ENCODE measurements at places on chromosomes 6 and 20.

DNA sequence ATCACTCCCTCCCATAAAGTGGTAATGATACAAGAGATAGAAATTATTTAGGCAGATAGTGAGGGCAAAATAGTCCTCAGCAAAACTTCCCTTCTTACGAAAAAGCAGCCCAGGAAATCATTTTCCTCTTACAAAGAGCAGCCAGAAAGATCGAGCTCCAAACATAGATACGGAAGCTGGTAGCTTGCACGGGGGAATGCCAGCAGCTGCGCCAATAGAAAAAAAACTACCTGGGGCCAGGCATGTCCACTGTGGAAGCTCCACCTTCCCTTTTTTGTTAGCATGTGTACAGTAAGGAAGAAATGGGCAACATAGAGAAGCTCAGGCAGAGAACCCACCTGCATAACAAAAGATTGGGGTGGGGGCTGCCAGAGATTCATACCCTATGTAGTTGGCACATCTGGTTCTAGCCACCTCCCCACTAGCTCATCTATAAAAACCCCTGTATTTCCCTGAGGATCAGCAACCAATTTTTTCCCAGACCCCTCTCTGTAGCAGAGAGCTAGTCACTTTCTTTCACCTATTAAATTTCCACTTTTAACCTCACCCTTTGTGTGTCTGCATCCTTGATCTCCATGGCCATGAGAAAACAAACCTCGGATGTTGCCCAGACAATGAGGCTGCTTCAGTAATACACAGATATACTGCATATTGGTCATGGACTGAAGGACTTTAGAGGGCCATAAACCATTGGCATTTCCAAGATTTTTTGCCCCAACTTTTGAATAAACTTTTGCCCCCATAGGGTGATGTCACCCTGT lies 52.1 kb downstream of the SOD2 start:
- DNase-seq, result no peak

DNA sequence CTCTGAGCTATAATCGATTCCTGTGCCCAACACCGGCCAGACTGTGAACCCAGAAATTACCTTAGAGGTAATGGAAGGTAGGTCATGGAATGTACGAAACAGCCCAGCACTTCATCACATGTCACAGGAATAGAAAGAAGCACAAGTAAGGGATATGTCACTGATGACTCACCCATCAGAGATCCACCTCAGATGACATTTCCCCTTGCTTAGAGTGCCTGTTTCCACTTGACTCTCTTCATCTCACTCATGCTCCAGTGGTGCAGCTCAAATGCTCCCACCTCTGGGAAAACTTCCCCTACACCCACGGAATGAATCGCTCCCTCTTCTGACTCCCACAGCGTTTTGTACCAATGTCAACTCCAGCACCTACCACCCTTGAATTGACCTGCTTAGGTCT lies 381.6 kb upstream of the CNR1 start:
- DNase-seq, result no peak

DNA sequence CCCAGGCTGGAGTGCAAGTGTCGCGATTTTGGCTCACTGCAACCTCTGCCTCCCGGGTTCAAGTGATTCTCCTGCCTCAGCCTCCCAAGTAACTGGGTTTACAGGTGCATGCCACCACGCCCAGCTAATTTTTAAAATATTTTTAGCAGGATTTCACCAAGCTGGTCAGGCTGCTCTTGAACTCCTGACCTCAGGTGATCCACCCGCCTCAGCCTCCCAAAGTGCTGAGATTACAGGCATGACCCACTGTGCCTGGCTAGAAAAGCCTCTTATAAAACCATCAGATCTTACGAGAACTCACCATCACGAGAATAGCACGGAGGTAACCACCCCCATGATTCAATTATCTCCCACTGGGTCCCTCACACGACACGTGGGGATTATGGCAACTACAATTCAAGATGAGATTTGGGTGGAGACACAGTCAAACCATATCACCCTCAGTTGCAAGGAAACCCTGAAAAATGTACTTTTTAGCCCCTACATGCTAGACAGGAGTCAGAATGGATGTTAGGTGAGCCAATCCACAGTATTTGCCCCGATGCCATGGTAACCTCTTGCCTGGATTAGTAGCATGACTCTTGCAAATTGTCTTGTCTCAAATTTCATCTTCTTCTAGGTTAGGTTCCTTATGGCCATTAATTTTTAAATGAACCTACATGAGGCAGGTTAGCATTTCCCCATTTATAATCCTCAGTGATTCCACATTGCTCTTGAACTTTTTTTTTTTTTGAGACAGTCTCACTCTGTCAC lies 17.1 kb upstream of the SASH1 start:
- DNase-seq, result no peak

DNA sequence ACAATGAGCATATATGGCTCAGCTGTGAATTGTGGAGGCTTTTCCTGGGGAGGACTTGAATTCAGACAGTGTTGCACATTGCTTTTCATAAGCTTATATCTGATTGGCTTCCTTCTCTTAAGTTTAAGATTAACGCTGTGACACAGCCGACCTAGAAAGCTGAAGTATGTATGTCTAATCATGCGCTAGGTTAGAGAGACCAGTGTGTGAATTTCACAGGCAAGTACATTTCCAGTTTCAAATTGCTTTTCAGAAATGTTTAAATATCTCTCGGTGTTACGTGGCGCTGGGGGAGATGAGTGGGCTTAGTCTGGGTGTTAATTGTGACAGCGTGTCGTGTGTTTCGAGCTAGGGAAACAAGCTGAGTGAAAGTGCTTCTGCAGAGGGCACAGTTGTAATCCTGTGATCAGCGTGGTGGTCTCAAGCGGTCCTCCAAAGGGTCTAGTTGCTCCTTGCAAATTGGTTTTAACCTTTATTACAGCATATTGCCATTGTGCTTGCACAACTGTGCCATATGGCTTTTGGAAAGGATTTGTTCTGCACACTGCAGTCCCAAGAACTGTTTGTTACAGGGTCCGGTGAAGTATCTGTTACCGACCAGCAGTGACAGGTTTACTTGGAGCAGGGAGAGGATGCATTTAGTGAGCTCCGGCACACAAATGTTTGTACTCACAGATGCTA lies 166.6 kb downstream of the SASH1 start:
- no peak for DNase-seq

- DNase-seq, result no peak
These were observed 225.1 kb downstream of the UBE3D start for GRCh38 chr6:82840571-82840970.

- peak; percentile 17 for DNase-seq
These were observed 235.8 kb downstream of the GMPR start for GRCh38 chr6:16473908-16474771.

DNA sequence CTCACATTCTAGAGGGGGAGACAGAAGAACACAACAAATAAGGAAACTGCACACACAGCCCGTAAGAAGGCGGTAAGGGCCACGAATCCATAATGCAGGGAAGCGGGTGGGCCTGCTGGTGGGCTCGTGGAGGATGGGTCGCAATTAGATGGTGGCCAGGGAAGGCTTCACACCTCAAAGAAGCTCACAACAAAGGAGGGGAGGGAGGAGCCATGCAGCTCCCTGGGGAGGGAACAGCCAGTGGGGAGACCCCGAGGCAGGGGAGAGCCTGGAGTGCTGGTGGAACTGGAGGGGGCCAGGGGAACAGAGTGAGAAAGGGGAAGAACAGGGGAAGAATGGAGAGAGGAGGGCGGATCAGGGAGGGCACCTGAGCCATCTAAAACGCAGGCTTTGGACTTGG lies 13.4 kb downstream of the SRC start:
- no peak for DNase-seq

GRCh38 chr20:3931664-3932063 lies 42.5 kb downstream of the PANK2 start:
- no peak for DNase-seq

DNA sequence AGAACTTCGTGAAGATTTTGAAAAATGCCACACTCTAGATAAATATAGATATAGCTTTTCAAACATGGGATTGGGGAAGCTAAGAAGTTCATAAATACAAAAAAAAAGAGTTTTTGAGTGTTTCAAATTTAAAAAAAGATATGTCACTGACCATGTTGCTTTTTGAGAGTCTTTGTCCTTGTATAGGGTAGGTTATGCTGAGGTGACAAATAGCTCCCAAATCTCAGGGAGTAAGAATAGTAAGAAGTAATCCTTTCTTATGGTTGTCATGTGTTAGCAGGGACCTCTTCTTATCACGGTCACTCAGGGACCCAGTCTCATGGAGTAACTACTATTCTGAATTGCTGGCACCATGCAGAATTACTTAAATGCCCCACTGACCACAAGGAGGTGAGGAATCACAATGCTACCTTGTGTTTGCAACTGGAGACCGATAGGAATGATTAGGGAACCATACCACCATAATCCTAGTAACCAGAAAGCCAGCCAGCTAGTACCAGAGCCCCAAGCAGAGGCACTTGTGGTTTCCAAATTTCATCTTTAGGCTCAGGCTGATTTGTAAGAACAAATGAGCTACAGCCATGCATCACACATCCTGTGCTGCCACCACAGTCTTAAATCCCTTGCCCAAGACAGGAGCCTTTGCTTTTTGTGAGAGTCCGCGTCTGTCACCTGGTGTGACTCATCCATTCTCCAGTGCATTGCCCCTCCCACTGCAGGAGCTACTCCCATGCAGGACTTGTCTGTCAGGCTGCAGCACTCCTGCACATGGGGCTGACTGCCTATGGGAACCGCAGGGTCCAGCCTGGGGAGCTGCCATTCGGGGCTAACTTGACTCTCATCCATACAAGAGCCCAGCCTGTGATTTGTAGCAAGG lies 42.4 kb upstream of the ADGRF4 start:
- no peak for DNase-seq

DNA sequence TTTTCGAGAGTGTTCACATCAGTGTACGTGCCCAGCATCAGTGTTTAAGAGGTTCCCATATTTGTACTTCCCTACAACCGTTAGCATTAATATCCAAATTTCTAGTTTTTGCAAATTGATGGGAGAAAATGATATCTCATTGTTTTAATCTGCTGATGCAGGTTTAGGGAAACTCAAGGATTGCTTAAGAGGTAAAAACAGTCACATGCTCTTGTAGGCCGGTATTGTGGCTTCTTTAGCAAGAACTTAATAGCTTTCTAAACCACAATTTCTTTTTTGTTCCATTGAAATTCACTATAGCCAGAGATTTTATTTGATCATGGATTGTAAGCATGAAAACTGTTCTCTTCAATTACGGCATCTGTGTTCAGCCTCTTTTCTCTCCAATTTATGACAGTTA lies 29.5 kb downstream of the BEND6 start:
- no peak for DNase-seq

DNA sequence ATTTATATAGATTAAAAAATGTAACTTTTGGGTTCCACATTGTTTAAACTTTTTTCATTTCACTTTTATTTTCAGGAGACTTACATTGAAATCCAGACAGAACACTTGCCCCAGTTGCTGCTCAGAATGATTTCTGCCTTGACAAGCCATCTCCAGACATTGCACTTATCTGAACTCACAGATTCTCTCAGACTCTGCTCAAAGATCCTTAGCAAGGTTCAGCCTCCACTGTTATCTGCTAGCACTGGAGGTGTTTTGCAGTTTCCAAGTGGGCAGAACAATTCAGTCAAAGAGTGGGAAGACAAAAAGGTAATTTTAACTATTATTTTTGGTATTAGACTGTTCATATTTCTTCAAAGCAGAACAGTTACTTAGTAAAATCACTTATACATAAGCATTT lies 58.0 kb downstream of the DOP1A start:
- DNase-seq, result no peak

DNA sequence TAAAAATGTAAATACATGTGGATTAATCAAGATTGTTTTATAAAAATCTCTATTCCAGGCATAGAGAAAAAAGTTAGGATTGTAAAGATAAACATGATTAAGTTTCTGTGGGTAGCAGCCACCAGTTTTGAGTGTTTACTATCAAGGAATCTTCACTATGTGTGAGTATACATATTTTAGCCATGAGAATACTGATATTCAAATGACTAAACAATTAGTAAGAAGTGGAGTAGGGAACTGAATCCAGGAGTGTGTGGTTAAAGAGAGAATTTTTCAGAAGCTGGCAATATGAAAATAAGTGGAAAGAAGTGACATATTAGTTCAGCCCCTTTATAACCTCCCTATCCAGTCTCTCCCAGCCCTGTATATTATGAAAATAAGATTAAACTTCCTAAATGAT lies 10.3 kb downstream of the ELOVL2 start:
- no peak for DNase-seq

GRCh38 chr6:13406781-13407180 lies 78.4 kb upstream of the TBC1D7 start:
- DNase-seq, result no peak

GRCh38 chr6:117078624-117079023 lies 186.7 kb upstream of the VGLL2 start:
- no peak for DNase-seq

DNA sequence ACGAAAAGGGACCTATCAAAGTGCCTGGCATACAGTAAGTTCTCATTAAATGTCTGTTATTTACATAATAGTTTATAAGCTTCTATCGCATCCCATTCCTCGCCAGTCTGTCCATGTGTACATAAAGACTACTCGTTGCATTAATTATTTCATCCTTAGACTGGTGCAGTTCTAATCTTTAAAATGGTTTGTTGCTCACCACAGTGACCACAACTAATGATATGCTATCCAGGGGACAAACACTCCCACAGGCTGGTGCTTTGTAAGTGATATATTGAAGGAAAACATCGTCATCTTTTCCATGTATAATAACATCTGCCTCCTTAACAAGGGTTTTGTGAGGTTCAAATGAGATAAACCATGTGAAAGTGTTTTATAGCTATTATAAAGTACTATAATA lies 39.0 kb upstream of the HBS1L start:
- no peak for DNase-seq

DNA sequence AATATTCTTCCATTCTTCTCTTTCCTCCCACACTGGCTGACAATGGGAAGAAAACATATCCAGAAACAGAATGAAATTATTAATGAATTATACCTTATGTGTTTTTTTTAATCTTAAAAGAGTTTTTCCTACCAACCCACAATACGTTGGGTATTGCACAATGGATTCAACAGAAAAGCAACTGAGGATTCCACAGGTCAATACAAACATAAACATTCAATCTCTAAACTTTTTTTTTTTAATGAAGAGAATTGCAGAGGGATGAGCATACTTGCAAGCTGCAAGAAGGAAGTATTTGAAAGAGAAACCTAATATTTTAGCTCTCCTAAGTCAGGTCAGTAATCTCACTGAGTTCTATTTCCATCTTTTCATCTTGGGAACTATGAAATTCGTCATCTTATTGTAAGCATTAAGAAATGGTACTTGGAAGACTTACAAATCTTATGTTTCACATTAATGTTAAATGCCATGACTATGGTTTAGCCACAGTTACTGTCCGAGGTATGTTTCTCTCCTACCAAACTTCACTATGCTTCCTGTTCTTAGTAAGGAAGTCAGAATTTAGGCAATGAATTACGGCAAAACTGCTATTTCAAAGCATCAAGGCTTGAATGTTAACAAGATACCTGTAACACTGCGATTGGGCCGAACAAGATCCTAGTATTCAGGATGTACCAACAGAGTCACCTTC lies 100.8 kb downstream of the HIVEP2 start:
- no peak for DNase-seq

DNA sequence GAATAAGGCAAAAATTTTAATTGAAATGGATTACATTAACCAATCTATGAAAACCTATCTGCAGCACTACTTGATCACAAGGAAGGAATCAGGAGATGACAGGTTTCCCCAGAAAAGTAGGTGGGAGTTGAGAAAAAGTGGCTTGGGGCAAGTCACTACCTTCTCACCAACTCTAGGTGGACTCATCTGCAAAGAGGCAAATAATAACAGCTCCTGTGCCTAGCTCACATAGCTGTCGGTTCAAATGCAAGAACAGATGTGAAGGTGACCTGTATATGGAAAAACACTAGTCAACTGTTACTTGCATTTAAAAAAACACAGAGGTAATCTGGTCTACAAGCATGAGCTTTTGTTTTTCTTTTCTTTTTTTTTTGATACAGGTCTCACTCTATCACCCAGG lies 67.2 kb downstream of the POPDC3 start:
- no peak for DNase-seq

Measured in T-helper 22 cell (primary cell).